NCI-H1694 (cell line): ENCODE measurements at places on chromosomes 12 and 14.

GRCh38 chr14:77007975-77008421 lies 20.5 kb downstream of the IRF2BPL start:
- DNase-seq, result no peak

GRCh38 chr14:51430633-51431032 lies 190.6 kb downstream of the TMX1 start:
- no peak for DNase-seq

DNA sequence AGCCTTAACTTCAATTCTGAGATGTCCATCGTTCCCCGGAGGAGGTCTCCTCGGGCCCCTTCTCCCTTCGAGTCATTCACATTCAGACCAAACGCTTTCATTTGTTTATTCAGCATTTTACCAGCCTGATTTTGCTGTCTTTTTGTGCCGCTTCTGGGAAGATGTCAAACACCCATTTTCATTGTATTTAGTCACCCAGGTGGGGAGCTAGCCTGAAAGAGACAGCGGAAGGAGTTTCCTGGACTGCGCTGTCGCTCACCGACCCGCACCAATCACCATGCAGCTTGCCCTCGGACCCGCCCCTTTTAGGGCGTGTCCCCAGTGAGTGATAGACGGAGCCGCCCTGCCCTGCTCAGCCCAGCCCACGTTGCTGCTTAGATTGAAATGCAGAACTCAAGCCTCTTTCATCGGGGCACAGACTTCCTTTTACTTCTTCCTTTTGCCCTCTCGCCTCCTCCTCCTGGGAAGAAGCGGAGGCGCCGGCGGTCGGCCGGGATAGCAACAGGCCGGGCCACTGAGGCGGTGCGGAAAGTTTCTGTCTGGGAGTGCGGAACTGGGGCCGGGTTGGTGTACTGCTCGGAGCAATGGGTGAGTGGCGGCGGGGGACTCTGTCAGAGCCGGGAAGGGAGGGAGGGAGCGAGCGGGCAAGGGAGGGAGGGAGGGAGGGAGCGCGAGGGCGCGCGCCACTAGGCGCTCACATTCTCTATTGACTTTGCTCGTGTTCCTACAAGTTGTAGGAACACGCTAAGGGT lies at the start of gene PAX9:
TSS of gene PAX9 (plus strand) at position 355 of the 752 bp plus-strand sequence. CDS start at position 585, 230 bp downstream.
- peak; percentile 94 for DNase-seq

DNA sequence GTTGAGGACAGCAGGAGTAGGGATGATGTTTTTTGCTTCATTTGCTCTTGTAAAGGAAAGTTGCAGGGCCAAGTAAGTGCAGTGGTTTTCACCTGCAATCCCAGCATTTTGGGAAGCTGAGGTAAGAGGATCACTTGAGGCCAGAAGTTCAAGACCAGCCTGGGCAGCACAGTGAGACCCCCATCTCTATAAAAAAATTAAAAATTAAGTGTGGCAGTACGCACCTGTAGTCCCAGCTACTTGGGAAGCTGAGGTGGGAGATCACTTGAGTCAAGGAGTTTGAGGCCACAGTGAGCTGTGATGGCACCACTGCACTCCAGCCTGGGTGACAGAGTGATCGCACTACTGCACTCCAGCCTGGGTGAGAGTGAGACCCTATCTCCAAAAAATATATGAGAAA lies 10.8 kb downstream of the DPF3 start:
- DNase-seq, result no peak

GRCh38 chr12:77833329-77833728 lies 2.6 kb downstream of the NAV3 start:
- no peak for DNase-seq

GRCh38 chr14:73457924-73458182 lies 493 bp downstream of the NUMB start:
- no peak for DNase-seq

DNA sequence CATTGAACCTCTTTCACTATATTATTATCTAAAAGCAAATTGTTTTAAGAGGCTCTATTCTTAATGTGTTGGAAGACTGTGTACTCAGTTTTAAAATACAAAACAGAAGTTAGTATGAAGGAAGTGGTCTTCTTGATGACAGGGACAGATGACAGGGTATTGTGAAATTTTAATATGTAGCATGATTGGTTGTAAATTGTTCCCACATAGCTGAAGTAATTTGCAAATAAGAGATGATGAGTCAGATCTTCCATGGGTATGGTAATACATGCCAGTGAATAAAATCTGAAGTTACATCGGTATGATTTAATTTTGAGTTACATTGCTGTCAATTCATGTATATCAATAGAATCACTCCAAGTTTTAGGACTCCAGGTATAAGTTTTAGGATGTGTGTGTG lies 454.8 kb downstream of the AEBP2 start:
- no peak for DNase-seq

DNA sequence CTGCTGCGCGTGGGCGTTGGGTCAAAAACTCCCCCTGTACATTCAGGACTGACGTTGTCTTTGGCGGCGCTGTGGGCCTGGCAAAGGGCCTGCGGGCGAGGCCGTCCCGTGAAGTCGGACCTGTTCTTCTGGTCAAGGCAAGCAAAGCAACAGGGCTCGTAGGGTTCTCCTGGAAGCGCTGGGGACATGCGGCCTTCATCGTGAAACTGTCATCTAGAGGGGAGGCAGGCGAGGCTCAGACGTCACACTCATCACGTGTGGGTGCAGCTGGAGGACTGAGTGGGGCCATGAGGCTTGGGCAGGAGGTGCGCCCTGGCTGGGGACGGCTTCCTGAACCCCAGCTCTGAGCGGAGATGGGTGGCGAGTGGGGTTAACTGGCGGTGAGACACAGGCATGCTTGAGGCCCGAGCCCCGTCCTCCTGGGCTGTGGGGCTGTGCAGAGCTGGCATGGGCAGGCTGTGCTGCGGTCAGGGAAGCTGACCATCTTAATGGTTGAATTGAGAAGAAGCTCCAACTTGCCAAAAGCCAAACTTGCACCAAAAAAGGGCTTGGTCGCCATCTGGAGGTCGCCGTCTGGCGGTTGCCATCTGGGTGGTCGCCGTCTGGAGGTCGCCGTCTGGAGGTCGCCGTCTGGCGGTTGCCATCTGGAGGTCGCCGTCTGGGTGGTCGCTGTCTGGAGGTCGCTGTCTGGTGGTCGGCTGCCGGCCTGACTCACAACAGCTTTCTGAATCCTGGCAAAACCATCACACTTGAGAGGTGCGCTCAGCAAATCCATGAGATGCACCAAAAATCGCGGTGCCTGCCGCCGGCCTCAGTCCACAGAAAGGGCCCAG lies 66.2 kb downstream of the NOC4L start:
- DNase-seq, result no peak
